ENCODE measurements at places on chromosomes 3 and 15.

GRCh38 chr15:68933001-68933400 is 2.7 kb downstream of the SPESP1 start:
- no peak for DNase-seq

- no peak for DNase-seq
Observed at GRCh38 chr3:57917601-57918000, 90.6 kb upstream of the FLNB start.

DNA sequence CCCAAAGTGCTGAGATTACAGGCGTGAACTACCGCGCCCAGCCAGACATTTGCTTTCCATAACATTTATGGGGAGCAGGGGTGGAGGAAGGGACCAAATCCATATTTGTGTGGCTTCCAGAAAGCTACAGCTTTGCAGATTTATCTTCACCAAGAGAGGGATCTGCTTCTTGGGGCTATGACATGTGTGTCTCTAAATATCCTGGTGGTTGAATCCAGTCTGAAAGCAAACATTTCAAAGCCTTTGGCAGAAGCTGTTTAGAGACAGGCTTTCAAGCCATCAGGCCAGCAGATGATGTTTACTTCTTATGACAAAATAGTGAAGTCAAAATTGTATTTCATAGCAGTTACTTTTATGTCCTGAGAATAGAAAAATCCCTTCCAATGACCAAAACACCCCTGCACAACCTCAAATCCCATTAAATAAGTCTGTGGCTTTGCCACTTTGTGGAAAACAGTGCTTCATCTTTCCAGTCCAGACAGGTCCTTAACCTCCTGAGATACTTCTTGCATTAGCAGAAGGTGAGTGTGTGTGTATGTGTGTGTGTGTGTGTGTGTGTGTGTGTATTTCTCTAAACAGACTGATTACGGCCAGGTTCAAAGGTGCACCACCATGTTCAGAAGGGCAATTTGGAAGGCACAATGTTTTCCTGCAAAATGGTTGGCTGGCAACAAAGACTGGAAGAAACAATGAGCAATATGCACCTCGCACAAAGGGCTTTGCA is 191.4 kb upstream of the LRIG1 start:
- DNase-seq = no peak

DNA sequence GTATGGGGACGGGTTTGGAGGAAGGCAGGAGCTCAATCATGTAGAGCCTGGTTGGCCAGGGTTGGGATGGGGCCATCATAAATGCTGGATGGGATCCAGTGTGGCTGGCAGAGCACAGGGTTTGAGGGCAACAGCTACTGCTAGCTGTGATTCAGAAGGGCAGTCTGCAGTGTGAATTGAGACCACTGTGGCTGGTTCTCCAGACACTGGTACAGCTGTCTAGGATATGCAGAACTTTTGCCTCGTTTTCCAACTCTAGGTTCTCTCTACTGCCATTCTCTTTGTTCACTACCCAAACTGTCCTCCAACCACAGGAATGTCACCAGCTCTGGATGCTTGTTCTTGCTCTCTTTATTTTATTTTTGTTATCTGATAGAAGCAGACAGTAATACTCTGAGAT is 543.6 kb downstream of the AGBL1 start:
- DNase-seq = no peak

GRCh38 chr3:44478055-44478468 is 592 bp upstream of the ZNF445 start:
- DNase-seq = no peak

GRCh38 chr3:98733812-98734281 is 29.3 kb upstream of the ST3GAL6 start:
- no peak for DNase-seq

DNA sequence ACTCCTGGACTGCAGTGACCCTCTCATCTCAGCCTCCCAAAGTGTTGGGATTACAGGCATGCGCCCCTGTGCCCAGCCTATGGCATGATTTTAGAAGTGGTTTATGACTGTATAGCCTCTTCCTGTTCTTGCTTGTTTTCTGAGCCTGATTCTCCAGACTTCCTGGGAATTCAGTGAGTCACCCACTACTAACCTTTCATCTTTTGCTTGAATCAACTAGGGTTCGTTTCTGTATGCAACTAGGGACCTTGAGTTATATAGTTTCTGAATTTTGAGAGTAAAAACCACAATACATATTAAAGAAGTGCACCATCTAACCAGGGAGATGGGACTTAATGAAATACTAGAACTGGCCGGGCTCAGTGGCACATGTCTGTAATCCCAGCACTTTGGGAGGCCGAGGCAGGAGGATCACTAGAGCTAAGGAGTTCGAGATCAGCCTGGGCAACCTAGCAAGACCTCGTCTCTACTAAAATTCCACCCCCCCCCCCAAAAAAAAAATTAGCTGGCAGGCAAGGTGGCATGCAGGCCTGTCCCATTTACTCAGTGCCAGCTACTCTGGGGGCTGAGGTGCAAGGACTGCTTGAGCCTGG is 76.0 kb downstream of the ZNF609 start:
- DNase-seq = peak; percentile 68

Measured in activated CD8-positive, alpha-beta memory T cell treated with anti-CD3 and anti-CD28 coated beads for 24 hours (primary cell).